COLO829 (cell line): ENCODE measurements at places on chromosomes 5 and 9.

DNA sequence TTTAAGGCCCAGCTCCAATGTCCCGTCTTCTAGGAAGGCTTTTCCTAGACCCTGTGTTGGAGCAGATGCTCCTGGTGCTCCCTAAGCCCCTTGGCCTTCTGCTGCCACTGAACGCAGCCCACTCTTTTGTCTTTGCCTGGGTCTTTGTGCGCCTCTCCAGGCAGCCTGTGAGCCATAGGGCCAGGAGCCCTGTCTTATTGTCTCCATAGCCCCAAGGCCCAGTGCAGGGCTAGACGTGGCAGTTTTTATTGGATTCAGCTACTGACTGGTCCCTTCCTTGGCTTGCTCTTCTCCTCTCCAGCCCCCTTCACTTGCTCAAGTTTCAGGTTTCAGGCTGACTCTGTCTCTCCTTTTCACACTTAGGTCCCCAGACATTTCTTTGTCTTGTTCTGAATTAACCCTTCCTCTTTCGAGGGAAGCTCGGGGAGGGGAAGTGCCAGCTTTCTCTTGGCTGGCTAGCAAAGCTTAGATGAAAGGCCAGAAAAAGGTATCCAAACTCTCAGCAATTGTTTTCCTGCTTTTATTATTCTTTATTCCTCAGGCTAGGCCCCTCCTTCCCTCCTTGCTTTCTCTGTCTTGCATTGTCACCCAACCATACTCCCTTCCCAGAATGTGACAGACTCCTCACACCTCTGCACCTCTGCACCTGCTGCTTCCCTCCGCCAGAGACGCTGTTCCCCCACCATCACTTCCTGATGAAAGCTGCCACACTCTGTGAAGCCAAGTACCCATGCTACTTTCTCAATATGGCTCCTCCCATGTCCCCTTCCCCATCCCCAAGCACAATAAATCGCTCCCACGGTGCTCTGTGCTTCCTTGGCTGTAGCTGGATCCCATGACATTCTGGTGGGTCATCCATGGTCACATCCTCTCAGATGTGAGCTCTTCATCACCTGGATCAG is 101.6 kb upstream of the CPEB4 start:
- DNase-seq = no peak

- no peak for DNase-seq
These were observed 43.0 kb downstream of the SFXN1 start for GRCh38 chr5:175521313-175521833.

DNA sequence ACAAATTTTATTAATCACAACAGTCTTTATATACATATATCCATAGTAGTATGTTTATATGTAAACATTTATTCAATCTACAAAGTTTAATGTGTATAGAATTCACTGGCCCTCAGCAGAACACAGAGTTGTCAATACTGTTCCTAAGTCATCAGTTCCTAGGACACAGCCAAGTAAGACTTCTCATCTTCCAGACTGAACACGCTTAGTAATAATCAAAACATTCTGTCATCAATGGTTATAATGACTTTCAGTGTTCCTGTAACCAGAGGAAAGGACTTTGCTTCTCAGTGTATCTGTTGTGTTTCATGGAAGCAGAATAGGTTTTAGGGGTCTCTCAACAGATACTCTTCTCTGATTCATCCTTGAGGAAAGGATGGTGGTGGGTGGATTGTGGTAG is 82.2 kb downstream of the SMIM23 start:
- no peak for DNase-seq

GRCh38 chr5:126829098-126829497 is 52.2 kb downstream of the LMNB1 start:
- DNase-seq = no peak

DNA sequence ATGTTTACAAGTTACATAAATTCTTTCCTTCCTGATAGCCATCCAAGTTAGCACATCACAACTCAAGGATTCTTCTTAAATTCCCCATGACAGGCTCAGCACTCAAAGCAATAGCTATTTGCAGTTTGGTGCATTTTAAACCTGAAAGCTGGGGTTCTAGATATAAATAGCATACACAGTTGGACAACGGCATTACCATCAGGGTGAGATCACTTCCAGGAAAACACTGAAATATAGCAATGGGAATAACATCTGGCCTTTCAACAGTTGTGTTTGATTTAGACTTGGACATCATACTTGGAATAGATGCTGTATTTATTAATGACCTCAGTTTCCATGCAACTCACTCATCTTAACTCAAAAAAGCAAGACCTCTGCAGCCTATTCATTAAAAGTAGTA is 24.7 kb upstream of the LECT2 start:
- no peak for DNase-seq

DNA sequence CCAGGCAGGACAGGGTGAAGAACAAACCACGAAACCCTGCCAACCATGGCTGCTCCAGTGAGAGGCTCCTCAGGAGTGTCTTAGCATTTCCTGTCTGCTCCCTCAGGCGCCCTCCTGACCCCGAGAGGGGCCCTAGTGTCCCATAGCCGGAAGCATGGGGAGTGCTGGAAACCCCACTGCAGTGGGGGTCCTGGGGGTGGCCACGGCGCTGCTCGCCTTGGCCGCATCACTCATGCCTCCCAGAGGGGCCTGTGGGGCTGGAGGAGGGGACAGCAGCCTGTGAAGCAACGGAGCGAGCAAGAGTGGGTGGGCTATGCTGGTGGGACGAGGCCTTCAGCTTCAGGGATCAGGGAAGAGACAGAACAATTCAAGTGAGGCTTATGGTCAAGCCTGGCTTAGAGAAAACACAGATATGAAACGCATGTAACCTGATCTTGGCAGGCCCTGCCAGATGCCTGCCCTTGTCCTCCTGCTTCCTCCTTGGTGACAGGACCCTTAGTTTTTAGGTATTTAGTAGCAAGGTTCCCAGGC is 219.1 kb downstream of the FANCC start:
- DNase-seq = no peak

GRCh38 chr5:54832858-54833257 is 152.5 kb downstream of the ESM1 start:
- DNase-seq = no peak

DNA sequence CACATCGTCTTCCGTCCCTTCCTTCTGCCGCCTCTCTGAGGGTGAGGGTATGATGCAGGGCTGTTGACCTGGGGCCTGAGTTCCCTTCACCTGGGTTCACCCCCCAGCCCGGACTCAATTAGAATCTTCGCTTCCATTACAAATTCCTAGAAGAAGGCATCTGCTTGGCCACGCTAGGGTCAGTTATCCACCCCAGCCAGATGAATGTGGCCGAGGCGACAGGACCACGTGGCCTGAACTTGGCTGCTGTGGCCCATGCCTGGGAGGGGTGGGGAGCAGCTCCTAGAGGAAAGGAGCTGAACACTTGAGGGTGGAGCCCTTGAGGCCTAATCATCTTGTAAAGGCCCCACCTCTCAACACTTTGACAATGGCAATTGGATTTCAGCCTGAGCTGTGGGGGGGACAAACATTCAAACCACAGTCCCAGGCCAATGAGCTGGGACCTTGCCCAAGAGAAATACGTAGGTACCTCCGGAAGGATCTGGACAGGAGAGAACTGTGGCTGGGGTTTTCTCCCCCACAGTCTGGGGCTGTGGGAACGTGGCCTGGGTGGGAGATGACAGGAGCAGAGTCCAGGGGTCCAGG is 90.6 kb upstream of the ADAMTS2 start:
- no peak for DNase-seq

DNA sequence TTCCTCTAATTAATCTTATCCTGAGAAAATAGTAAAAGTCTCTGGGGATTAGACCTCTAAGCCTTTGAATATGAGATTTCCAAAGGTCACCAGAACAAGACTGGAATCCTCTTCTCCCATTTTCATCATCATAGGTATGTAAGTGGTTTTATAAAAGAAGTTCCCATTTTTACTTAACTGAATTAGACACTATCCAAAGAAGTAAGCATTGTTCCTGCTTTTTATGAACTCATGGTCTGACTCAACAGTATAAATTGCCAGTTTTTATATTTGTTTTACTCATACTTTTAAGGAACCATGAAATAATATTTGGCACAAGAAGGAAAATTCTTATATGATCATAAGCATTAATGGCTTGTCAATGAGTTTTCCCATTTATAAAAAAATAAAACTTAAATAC is 167.1 kb upstream of the ADRA1B start:
- DNase-seq = no peak

- no peak for DNase-seq
These were observed 161.8 kb upstream of the VLDLR start for GRCh38 chr9:2459756-2460155.

DNA sequence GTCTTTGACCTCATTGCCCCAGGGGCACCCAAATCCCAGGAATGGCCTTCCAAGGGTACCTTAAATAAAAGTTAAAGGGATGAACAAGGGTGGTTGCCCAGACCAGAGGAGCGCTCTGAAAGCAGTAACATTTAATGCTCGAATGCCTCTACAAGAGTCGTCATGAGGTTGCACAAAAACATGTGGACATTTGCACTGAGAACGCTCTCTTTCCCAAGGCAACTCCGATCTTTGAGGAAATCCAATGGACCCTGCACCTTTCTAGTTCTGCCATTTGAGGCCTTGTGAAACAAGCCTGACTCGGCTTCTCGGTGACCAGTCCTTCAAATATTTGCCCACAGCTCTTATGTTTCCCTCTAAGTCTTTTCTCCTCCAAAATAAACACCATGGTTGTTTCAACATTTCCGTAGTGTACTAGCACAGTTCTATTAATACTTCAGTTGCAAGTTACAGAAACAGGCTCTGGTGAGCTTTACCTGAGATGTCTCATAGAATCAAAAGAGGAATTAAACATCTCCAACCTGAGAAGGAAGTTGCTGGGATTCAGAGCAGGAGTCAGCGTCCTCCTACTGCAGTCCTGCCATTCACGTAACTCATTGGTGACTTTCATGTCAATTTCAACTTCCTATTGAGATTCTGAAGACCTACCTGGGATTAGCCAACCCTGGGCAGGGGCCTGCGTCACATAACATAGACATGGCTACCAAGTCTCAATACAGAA is 168.8 kb upstream of the RAI14 start:
- DNase-seq = no peak

GRCh38 chr5:78895616-78896015 is 89.5 kb downstream of the ARSB start:
- DNase-seq = no peak

- no peak for DNase-seq
These were observed 979 bp downstream of the PCDHGA12 start for GRCh38 chr5:141431286-141431685.

DNA sequence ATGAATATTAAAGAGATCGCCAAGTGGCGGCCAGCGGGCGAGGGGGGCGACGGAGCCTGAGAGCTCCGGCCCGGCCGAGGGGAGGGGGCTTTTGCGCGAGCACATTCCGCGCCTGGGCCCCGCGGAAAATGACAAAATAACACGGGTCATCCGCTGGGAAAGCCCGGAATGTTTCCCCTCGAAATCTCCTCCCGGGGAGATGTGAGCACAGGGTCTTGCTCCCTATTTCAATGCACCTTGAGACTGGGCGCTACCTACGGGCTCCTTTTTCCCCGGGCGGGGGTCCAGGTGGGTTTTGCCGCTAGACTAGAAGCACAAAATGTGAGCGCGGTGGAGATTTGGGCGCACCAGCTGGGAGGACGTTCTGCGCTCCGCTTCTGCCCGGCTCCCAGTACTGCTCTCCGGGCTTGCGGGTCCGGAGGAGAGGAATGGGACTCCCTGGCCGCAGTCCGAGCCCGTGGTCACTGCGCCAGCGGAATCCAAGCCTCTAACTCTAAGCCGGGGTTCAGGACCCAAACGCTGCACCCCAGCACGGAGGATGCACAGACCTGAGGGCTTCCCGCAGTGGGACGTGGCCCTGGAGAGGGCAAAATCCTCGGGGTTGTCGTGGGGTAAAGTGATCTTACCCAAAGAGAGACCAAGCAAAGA is 2.8 kb upstream of the PRDM12 start:
- DNase-seq = no peak

- no peak for DNase-seq
These were observed 254.6 kb upstream of the PIK3R1 start for GRCh38 chr5:67960939-67961338.

- no peak for DNase-seq
These were observed 43.7 kb downstream of the LURAP1L start for GRCh38 chr9:12818431-12819000.

GRCh38 chr9:119026120-119026519 is 343.1 kb downstream of the BRINP1 start:
- no peak for DNase-seq

DNA sequence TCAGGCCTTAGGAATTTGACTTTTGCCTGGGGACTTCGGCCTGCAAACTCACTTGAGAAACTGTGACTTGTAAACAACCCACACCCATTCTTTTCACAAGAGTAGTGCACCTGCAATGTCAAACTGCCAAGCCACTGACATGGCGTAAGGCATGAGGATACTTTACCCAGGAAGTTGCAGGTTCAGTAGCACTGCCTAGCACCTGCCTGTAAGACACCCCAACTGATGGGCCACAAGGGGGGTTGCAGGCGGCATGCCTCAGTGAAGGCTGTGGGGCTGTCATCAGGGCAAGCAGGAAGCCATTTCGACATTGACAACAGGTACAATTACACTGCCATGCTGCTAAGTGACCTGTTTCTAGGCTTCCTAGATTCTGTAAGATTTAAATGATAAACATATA is 41.3 kb upstream of the RASGEF1C start:
- no peak for DNase-seq

GRCh38 chr5:126849101-126849678 is 72.3 kb downstream of the LMNB1 start:
- no peak for DNase-seq
